Neural progenitor cell (in vitro differentiated cells): ENCODE measurements at places on chromosomes 16 and 17.
A peak's percentile ranks its signal among the peaks of the same experiment; 100 is the strongest.

- DNase-seq = no peak
Observed at GRCh38 chr17:67390646-67391361, 13.7 kb downstream of the PITPNC1 start.

DNA sequence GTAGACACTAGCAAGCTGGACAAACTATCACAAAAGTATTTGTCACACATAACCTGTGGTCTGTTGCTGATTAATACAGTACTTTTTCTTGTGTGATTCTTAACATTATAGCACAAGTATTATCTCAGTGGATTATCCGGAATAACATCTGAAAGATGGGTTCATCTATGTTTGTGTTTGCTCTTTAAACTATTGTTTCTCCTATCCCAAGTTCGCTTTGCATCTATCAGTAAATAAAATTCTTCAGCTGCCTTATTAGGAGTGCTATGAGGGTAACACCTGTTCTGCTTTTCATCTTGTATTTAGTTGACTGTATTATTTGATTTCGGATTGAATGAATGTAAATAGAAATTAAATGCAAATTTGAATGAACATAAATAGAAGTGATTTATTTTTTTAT is 14.5 kb downstream of the RNFT1 start:
- DNase-seq = no peak

GRCh38 chr17:9002606-9003354 is 18.5 kb upstream of the NTN1 start:
- peak; percentile 82 for DNase-seq

- peak; percentile 61 for DNase-seq
Observed at GRCh38 chr16:89322321-89323119, 105.0 kb downstream of the ZNF778 start.

DNA sequence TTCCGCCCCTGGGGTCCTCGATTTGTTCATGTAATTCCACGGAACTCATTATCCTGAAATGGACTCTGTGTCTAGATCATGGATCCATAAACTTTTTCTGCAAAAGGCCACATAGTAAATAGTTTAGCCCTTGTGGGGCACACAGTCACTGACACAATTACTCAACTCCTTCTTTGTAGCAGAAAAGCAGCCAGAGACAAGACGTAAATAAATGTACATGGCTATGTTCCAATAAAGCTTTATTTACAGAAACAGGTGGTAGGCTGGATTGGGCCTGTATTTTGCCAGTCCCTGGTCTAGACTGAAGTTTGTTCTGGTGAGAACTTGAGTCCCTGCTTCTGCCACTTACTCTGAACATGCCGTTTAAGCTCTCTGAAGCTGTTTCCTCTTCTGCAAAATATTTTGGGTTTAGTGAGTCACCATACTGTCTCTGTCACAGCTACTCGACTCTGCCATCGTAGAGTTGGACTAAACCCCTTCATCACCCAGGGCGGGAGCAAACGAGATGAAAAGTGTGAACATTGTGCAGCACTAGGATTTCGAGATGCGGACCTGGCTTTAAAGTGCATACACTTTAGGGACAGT is 61.9 kb upstream of the FOXF1 start:
- no peak for DNase-seq

GRCh38 chr17:50653738-50654137 is 19.1 kb downstream of the ABCC3 start:
- DNase-seq = no peak

DNA sequence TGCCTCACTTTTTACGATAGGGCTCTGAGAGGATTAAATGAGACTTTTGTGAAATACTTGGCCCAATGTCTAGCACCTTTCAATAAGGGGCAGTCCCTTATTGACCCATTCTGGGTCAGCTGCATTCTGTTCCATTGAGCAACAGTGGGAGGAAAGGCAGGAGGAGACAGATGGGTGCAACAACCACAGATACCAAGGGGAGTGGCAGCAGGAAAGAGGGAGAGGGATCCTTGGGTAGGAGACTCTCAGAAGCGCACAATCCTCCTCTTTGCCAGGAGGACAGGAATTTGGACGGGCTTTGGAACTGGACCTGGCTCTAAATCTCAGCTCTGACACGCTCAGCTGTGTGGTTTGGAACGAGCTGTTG is 3.5 kb downstream of the PIPOX start:
- no peak for DNase-seq

DNA sequence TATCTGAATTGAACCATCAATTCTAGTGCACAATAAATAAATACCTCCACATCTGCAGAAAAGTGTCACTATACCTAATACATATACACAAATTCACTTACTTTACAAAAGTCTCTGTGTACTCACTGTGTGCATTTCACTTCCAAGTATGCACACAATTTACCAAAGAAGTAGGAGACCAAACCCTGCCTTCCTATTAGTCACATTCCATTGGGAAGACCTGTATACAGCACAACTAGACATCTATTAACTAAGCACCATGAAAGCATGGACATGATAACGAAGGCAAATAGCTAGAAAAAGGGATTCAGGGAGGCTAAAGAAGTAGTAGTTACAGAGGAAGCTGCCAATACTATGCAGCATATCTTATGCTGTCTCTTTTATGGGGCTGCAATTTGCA is 139.5 kb downstream of the SNX11 start:
- no peak for DNase-seq

GRCh38 chr17:8658810-8659209 is 28.3 kb upstream of the MYH10 start:
- no peak for DNase-seq

GRCh38 chr17:64202683-64203344 is 60.2 kb downstream of the TEX2 start:
- peak; percentile 29 for DNase-seq

DNA sequence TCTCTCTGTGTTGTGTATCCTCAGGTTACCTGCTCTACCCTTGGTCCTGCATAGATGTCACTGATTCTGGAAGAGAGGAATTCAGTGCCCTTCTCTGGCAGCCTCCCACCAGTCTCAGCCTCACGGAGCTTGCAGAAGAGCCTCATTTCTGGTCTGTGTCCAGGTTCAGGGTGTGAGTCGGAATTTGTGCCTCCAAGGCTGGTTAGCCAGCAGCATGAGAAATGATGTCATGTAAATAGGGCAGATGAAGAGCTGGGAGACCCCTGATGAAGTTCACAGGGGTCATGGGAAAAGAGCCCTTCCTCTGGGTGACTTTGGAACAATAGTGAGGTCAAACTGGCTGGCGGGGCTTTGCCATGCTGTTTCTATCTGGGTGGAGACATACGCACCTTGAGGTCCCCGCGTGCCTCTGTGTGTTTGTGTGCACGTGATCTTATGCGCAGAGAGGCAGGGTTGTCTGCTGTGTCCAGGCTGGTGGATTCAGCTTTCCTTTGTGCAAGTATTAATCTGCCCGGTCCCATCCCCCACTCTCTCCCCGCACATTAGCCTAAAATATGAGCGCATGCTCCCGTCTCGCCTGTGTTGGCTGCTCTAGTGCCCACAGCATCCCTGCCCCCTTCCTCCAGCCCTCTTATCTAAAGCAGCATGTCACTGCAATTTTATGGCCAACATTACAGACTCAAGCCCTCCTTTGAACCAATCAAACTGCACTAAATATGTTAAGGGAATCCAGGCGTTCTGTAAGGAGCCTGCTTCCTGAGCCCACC is 256.3 kb upstream of the ZFHX3 start:
- DNase-seq = no peak

DNA sequence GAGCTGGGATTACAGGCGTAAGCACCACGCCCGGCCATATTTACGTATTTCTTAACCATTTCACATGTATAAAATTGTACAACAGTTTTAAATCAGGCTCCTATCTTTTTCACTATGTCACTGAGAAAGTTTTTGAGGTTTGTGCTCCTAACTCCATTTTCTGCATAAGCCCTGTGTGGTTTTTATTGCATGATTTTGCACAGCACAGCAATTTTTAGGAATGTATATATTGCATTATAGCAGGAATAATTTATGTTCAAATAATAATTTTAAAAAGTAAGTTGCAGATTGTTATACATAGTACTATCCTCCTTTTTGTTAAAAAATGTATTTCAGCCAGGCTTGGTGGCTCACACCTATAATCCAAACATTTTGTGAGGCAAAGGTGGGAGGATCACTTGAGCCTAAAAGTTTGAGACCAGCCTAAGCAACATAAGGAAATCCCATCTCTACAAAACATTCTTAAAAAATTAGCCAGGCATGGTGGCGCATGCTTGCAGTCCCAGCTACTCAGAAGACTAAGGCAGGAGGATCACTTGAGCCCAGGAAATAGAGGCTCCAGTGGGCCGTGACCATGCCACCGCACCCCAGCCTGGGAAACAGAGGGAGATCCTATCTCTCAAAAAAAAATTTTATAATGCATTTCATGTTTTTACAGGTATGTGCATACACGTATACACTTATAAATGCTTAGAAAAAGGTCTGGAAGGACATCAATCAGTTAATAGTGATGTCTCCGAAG is 26.0 kb downstream of the SMG6 start:
- no peak for DNase-seq

DNA sequence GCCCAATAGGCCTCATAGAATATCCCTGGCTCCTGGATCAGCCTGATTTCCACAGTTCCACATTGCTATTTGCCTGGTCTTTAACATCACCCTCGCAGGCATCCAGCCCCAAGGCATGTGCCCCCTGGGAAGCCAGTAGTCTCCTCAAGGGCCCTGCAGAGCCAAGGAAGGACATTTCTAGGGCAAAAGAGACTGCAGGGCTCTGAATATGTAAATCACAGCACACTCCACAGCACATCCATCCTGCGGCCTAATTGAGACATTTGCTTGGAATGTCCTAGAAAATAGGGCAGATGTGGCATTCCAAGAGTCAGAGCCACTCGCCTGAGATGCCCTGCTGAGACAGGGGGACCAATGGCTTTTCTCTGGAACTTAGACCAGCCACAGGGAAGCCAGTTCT is 11.4 kb upstream of the C16orf78 start:
- peak; percentile 26 for DNase-seq

DNA sequence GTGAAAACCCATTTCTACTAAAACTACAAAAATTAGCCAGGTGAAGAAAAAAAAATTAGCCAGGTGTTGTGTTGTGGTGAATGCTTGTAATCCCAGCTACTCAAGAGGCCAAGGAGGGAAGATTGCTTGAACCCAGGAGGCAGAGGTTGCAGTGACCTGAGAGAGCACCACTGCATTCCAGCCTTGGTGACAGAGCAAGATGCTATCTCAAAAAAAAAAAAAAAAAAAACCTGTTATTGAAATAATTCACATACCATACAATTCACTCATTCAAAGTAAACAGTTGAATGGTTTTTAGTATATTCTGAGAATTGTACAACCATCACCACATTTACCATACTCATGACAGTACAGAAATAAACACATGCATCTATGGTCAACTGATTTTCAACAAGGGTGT is 31.0 kb downstream of the ZNRF1 start:
- no peak for DNase-seq

DNA sequence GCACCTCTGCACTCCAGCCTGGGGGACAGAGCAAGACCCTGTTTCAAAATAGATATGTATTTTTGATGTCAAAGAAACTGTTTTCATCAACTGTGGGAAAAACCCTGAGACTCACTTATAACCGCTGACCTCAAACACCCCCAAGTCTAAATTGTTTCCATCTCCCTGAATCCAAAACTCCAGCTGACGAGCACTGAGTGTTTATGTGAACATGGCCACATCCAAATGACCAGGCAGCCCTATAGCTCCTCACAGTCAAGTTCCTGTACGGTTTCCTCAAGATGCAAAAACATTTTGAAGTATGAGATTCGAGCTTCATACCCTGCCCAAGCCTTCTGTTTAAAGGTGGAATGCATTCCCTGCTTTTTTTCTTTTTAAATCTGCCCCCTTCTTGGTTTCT is 45.3 kb upstream of the ZCCHC14 start:
- no peak for DNase-seq

GRCh38 chr16:10931134-10931533 is 11.1 kb downstream of the DEXI start:
- DNase-seq = no peak

DNA sequence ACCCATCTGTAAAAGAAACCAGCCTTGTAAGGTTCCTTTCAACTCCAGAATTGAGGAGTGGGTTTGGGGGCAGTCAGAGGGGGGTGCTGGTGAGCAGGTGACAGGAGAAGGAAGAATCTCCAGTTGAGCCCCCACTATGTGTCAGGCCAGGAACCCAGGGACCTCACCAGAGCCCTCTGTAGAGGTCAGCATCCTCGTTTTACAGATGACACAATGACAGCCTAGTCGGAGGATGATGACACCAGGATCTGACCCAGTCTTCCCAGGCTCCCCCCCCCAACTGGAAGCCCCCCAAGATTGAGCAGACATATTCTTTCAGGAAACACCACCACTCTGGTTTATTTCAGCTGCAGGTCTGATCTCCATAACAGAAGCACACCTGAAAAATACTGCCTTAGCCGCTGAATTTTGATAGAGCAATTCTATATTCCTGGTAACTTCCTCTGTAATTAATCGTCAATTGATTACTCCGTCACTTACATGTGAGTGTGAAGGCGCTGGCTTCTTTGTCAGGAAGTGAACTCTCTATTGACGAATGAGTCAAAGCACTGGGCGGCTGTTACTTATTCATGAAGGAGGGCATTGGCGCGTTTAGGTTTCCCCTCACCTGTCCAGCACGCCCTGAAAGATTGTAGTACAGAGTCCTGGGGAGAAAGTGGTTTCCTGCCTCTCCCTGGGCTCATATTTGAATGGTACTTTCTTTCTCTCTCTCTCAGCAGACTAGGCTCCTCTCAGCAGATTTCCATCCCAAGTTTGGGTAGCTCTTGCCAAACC is 21.2 kb downstream of the SOCS3 start:
- no peak for DNase-seq

- DNase-seq = no peak
Observed at GRCh38 chr16:85536073-85536410, 77.1 kb upstream of the GSE1 start.

DNA sequence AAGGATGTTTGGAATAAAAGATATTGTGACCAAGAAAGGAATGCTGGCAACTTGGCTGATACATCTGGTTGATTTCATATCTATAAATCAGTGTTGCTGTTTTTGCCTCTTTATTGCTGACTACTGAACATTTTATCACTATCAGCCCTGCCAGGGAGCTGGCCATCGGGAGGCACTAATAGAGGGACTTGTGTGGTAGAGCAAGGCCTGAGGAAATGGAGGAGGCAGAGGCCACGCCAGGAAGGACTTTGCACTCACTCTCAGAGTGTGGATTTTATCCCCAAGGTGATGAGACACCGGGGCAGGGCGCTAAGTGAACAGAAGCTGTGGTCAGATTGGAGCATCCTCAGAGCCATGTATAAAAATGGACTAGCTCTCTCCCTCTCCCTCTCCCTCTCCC is 9.3 kb upstream of the CYB561 start:
- DNase-seq = no peak
